ENCODE measurements at places on chromosomes 1 and 21. TPM values are rescaled to one million over a fixed set of nuclear protein-coding genes. Genes with fewer than 3 reads are reported as not detected.

DNA sequence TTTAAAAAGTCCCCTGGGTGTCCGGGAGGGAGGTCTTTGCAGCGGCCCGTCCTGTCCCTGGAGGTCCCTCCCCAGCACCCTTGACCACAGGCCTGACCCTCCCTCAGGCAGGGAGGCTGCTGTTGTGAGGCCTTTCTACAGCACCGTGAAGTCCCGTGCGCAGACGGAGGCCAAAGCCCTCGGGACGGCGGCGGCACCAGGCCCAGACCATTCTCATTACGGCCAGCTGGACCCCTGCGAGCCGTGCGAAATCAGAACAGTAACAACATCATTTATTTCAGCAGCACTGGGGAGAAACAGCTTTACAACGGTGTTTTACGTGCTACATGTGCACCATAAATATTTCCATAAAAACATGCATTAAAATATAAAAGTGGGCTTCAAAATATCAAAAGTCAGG is 101.4 kb upstream of the ACTRT2 start:
- no peaks in the 10 kb centered on the region for H3K4me1 ChIP-seq
- no peak overlapping the region for H3K4me3 ChIP-seq
- no peak for DNase-seq
- H3K27me3 ChIP-seq = no peaks in the 10 kb centered on the region
- H3K27ac ChIP-seq = no peak overlapping the region

DNA sequence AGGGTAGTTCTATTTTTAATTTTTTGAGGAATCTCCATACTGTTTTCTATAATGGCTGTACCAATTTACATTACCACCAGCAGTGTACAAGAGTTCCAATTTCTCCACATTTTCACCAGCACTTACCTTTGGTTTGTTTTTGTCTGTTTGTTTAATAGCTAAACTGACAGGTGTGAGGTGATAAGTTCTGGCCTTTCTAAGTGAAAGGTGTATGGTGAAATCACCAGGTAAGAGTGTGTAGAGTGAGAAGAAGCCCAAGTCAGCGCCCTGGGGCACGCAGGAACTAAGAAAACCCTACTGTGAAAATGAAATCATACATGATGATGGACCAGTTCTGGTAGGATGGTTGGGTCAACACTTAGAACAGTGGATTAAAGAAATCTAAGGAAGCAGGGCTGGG is 34.5 kb downstream of the BTG3 start:
- no peaks in the 10 kb centered on the region for H3K36me3 ChIP-seq
- no peaks in the 10 kb centered on the region for H3K27me3 ChIP-seq

Gene CHRNB2
- 0.24 TPM for total RNA-seq

- H3K4me3 ChIP-seq = no peak overlapping the region
- no peak overlapping the region for H3K27ac ChIP-seq
- H3K36me3 ChIP-seq = no peaks in the 10 kb centered on the region
- no peaks in the 10 kb centered on the region for H3K27me3 ChIP-seq
These were observed 40.1 kb upstream of the LIN9 start for GRCh38 chr1:226349081-226349480.

GRCh38 chr1:67110352-67110751 is 24.4 kb downstream of the C1orf141 start:
- H3K36me3 ChIP-seq = no peaks in the 10 kb centered on the region
- H3K27me3 ChIP-seq = no peaks in the 10 kb centered on the region
- no peaks in the 10 kb centered on the region for H3K4me1 ChIP-seq
- H3K27ac ChIP-seq = no peak overlapping the region
- no peak overlapping the region for H3K4me3 ChIP-seq
- DNase-seq = no peak

GRCh38 chr1:61496501-61496900 is 228.4 kb downstream of the TM2D1 start:
- no peak for DNase-seq
- peaks cover 10% of the 10 kb centered on the region for H3K4me1 ChIP-seq

Gene TMEM82
- not detected for total RNA-seq

GRCh38 chr1:243253926-243254232 is 1.2 kb downstream of the CEP170 start:
- no peak for DNase-seq
- H3K27me3 ChIP-seq = no peaks in the 10 kb centered on the region

DNA sequence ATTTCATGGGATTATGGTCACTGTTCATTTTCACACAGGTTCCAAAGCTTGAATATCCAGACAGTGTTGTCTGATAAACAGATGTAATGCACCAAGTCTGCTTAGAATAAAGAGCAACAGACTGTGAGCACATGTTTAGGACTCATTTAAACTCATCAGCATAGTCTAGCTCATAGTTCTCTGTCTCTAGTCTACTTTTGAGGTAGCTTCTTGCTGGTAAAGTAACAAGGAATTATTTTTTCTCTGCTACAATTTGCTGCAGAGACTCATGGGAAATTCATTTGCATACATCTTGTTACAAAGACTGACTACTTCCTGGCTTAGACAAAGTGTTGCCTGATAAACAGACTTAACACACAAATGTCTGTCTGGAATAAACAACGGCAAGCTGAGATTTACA is 187.2 kb downstream of the NFIA start:
- H3K4me1 ChIP-seq = no peaks in the 10 kb centered on the region
- H3K27ac ChIP-seq = no peak overlapping the region
- no peaks in the 10 kb centered on the region for H3K27me3 ChIP-seq

Gene LRRC40
- total RNA-seq = 14.5 TPM

DNA sequence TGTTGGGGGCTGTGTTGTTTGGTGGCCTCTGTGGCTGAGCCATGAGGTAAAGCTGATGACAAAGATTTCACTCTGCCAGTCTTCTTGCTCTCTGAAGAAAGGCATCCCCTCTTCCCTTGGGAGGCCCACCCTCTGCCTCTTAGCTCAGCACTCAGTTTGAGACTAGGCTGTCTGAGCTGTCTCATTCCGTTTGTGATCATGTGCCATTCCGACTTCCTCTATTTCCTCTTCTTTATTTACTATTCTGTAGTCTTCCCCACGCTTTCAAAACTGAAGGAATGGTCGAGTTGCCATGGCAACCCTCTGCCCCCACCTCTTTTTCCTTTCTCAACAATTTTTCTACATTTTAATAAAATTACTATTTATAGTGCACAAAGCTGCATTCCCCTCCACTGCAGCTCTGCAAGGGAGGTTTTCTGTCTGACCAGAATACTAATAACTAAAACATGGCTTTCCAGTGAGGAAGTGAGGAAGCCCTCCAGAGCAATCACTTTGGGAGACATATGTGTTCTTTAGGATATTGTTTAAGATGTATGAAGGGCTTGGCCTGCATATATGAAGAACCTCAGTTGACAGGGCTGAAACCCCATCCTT is 30.8 kb downstream of the KCNA3 start:
- H3K4me1 ChIP-seq = no peaks in the 10 kb centered on the region
- H3K36me3 ChIP-seq = no peaks in the 10 kb centered on the region
- no peak for DNase-seq
- no peak overlapping the region for H3K4me3 ChIP-seq
- no peaks in the 10 kb centered on the region for H3K27me3 ChIP-seq
- no peak overlapping the region for H3K27ac ChIP-seq

DNA sequence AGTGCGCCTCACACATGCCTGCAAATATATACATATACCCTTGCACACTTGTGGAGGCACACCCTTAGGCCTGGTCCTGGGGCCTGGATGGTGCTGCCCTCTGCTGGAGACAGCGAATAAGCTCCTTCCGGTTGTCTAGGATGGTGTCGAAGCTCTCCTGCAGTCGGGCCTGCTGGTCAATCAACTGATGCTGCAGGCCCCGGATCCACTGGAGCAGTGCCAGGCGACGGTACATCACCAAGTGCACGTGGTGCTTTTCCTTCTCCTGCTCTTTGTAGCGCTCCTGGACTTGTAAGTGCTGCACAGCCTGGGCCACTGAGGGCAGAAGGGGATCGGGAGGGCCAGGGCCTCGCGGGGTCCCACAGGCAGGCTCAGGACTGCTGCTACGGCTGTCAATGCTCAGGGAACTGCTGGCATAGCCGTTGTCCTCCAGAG is 3.1 kb downstream of the C1orf216 start:
- H3K4me3 ChIP-seq = no peak overlapping the region
- H3K36me3 ChIP-seq = peaks cover 13% of the 10 kb centered on the region
- DNase-seq = no peak

DNA sequence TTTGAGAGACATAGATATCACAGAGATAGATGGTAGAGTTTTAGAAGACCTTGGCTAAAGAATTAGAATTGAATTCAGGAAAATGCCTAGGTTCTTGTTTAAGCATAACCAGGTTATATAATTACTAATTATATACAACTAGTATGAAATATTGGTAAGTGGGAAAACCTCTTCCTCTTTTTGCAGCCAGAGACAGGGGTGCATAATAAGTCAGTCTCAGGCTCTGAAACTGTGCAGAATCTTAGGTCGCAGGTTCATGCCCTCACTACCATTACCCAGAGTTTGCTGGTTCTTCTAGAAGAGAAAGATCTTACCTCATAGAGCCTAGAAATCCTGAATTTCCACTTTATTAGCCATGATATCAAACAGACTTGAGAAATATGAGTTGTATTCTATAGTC is 183.3 kb downstream of the NEK7 start:
- no peak overlapping the region for H3K27ac ChIP-seq
- no peaks in the 10 kb centered on the region for H3K36me3 ChIP-seq
- no peak for DNase-seq
- no peak overlapping the region for H3K4me3 ChIP-seq

- peak overlapping the region; percentile 5 for H3K27ac ChIP-seq
- H3K27me3 ChIP-seq = no peaks in the 10 kb centered on the region
- H3K4me3 ChIP-seq = no peak overlapping the region
- no peaks in the 10 kb centered on the region for H3K4me1 ChIP-seq
These were observed 265.9 kb upstream of the C1orf105 start for GRCh38 chr1:172154551-172154950.

DNA sequence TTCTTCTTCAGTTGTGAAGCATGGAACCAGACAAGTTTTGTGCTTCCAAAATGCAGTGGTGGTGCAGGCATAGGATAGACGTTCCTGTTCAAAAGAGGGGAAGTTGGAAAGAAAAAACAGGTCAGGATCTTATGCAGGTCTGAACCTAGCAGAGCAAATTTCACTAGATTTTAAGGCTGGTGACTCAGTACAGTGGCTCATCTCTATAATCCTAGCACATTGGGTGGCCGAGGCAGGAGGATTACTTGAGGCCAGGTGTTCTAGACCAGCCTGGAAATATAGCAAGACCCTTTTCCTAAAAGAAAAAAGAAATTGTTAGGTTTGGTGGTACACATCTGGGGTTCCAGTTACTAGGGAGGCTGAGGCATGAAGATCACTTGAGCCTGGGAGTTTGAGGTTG is 88.1 kb downstream of the OBSCN start:
- H3K27me3 ChIP-seq = no peaks in the 10 kb centered on the region
- no peak overlapping the region for H3K4me3 ChIP-seq
- DNase-seq = no peak
- no peaks in the 10 kb centered on the region for H3K4me1 ChIP-seq

GRCh38 chr1:22618056-22618455 is 18.4 kb upstream of the C1QA start:
- peaks cover 7% of the 10 kb centered on the region for H3K27me3 ChIP-seq
- no peak overlapping the region for H3K4me3 ChIP-seq
- no peaks in the 10 kb centered on the region for H3K4me1 ChIP-seq
- DNase-seq = no peak

Gene ACTA1
- 3,527 TPM for total RNA-seq
